ENCODE measurements at places on chromosomes 11 and 22.

DNA sequence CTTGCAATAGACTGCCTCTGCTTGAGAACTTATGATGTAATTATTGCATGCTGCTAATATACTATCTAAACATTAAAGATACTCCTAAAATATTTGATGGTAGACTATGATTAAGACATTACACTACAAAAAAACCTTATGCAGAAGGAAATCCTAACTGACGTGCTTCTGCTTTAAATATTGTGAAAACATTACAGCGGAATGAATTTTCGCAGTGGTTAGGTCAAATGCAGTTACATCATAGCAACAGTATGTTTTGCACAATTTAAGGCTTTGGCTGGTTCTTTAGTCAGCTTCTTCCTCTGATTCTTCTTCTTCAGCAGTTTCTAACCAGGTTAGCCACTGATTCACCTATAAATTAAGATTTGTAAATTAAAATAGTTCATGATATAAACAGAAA lies 11.2 kb downstream of the EIF4G2 start:
- no peak for DNase-seq

DNA sequence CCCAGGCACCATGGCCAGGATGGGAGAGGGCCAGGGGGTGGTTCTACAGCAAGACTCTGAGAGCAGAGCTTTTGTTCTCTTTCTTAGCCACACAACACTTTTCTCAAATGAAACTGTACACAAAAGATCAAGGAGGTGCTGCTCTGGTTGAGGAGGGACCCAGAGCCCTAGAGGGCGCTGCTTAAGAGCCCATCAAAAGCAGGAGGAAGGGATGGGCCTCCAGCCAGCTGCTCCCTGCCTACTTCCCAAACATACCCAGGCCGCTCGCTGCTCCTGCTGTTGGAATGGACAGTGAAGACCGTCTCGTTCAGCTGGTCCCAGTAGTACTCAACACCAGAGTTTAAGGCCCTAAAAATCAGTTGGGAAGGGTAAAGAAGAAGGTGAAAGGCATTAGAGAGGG lies 18.4 kb upstream of the CHRM4 start:
- no peak for DNase-seq

- DNase-seq = no peak
Measured at GRCh38 chr11:128532572-128533091, 54.7 kb downstream of the ETS1 start.

GRCh38 chr11:87347441-87347840 lies 309.7 kb downstream of the TMEM135 start:
- DNase-seq = no peak

DNA sequence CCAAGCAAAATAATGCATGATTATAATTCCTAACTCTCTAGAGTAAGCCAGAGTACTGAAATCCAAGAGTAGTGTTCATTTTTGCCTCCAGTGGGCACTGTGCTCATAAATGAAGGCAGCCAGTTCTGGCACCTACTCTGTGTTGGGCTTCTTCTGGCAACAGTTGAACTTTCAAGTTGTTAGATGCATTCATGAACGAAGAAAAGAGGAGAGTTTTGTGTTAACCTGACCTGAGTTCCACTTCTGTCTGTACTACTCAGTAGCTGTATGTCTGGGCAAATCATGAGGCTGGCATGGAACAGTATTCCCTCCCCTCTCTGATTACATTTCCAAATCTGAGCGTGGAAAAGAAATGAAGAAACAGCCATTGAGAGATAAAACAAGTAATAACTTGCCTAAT lies 20.3 kb upstream of the TENM4 start:
- no peak for DNase-seq

DNA sequence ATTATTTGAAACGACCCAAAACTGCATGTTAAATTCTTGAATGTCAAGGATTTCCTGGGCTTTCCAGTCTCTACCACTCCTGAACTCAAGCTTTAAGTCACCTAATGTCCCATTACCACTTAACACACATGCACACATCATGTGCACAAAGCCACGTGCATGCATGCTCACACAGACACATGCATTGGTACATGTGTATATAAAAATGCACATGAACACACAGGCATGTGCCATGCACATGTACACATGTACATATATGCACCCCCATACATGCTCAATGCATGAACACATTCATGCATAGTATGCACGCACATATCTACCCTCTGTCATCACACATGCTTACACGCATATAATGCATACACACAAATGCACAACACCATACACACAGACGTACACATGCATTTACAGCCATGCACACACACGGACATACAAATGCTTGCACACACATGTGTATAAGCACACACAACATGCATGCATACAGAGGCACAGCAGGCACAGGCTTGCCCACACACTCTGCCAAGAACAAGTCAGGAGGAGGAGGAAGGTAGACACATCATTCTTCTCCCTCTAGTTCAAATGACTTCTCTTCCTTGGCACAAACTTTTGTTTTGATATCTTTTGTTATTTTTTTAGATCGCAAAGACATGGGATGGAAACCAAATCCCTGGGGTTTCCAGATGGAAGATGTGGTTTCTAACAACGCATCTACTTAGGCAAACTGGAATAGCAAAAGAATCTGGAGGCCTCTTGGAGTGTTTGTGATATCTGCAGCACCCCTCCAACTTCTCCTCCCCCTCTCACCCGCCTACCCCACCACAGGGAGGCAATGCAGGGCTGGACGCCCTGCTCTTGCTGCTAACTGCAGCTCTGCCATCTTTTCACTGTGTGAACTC lies 24.6 kb downstream of the RASD2 start:
- DNase-seq = no peak

GRCh38 chr11:95231881-95232605 lies 1.0 kb upstream of the SESN3 start:
- DNase-seq = peak; percentile 24

GRCh38 chr11:125154378-125155099 lies 10.0 kb upstream of the PKNOX2 start:
- DNase-seq = no peak

- no peak for DNase-seq
Measured at GRCh38 chr22:26606611-26607010, 11.2 kb downstream of the CRYBB1 start.

GRCh38 chr11:67415501-67416304 lies at the start of gene CARNS1:
Gene CARNS1, plus strand, starts transcription at chr11:67415678. Its CDS starts 522 bp downstream, at chr11:67416200.
- DNase-seq = no peak

- no peak for DNase-seq
Measured at GRCh38 chr11:77039491-77040400, 5.5 kb downstream of the B3GNT6 start.
